ENCODE measurements at places on chromosomes 2 and 18. TPM values are rescaled to one million over a fixed set of nuclear protein-coding genes. Genes with fewer than 3 reads are reported as not detected.

DNA sequence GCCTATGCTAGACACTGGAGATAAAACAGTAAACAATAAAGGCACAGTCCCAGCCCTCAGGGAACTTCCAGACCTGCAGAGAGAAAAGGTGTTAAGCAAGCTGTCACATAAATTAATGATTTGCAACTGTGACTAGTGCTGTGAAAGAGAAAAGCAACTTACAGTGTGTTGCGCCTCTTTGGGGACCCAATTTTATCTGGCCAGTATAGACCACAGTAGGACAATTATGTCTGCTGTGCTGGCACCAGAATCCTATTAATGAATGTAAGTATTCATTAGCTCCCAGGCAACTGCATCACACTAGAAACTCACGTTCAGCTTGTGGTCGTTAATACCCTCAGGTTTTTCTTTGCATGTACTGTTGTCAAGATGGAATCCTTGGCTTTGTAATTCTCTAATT lies 55.3 kb upstream of the CHST9 start:
- no peaks in the 10 kb centered on the region for H3K4me1 ChIP-seq
- H3K27me3 ChIP-seq = no peaks in the 10 kb centered on the region
- H3K4me3 ChIP-seq = no peak overlapping the region
- H3K27ac ChIP-seq = no peak overlapping the region
- no peaks in the 10 kb centered on the region for H3K36me3 ChIP-seq
- no peak for DNase-seq

DNA sequence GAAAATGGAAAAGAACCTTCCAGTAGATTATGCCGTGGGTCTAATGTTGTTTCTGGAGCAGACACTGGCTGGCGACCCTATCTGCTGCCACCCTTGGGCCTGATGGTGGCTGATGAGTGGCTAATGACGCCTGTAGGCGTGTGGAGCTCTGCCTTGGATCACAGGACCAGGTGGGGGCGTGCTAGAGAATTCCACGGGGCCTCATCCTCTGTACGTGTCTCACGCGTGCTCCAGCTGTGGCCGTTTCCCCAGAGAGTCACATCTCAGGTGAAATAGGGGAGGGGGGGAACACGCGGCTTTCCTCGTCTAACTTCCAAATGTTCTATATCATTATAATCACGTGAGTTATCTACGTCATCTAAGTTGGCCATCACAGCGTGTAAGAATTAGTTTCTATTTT lies 160.9 kb upstream of the SMIM21 start:
- no peaks in the 10 kb centered on the region for H3K27me3 ChIP-seq
- no peak overlapping the region for H3K4me3 ChIP-seq
- H3K4me1 ChIP-seq = no peaks in the 10 kb centered on the region
- no peaks in the 10 kb centered on the region for H3K36me3 ChIP-seq

- no peak for DNase-seq
- H3K4me1 ChIP-seq = no peaks in the 10 kb centered on the region
- H3K27ac ChIP-seq = no peak overlapping the region
- H3K36me3 ChIP-seq = no peaks in the 10 kb centered on the region
- no peak overlapping the region for H3K4me3 ChIP-seq
Measured at GRCh38 chr2:40098786-40099470, 319.9 kb upstream of the THUMPD2 start.

GRCh38 chr2:3766824-3767223 lies 63.4 kb downstream of the DCDC2C start:
- H3K27ac ChIP-seq = no peak overlapping the region
- no peaks in the 10 kb centered on the region for H3K36me3 ChIP-seq
- H3K4me1 ChIP-seq = no peaks in the 10 kb centered on the region
- no peak for DNase-seq
- no peak overlapping the region for H3K4me3 ChIP-seq

GRCh38 chr2:219111375-219112061 lies 49.1 kb downstream of the NHEJ1 start:
- H3K4me3 ChIP-seq = no peak overlapping the region
- DNase-seq = no peak
- H3K36me3 ChIP-seq = no peaks in the 10 kb centered on the region
- H3K27me3 ChIP-seq = no peaks in the 10 kb centered on the region

DNA sequence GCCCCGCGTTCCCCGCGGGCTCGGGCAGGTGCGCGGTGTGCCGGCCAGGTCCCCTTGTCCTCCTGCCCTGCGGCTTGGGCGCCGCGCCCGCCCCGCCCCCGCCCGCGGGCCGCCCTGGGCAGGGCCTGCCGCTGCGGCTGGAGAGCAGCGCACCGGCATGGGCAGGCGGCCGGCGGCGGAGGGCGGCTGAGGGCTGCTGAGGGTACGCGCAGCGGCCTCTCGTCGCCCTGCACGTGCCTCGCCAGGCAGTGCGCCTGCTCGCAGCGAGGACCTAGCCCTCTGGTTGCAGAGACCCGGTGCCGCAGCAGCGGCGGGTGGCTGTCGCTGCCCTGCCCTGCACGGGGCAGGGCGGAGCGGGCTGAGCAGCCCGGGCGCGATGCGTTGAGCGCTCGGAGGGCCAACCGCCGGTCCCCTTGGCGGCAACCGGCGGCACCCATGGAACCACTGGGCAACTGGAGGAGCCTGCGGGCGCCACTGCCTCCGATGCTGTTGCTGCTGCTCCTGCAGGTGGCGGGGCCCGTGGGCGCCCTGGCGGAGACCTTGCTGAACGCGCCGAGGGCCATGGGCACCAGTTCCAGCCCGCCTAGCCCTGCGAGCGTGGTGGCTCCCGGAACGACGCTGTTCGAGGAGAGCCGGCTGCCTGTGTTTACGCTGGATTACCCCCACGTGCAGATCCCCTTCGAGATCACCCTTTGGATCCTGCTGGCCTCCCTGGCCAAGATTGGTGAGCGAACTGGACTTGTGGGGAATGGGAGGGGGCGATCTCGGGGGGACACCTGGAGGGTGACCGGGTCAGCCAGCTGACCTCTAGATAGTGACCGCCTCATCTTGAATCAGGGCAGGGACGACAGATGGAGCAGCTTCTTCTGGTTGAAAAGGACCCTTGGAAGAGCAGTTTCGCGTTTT lies at the start of gene SLC9A2:
SLC9A2 (plus strand) TSS at position 140 of the 906 bp plus-strand sequence; CDS start at position 436, 296 bp downstream.
- DNase-seq = no peak
- H3K4me1 ChIP-seq = no peaks in the 10 kb centered on the region
- H3K4me3 ChIP-seq = peak within 1 kb of the TSS; percentile 39

DNA sequence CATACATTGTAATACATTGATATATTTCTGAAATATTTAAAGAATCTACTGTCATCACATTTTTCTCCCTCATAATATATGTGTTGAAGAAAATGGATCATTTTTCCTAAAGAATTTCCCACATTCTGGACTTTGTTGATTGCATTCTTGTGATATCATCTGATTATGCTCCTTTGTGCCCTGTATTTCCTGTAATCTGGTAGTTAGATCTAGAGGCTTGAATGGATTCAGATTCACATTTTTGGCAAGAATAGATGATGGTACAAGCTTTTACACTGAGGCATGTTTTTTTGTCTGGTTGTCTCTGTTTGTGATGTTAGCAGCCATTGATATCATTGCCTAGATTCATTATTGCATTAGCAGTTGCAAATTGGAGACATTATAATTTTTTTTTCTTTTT lies 13.4 kb downstream of the UBXN2A start:
- no peaks in the 10 kb centered on the region for H3K27me3 ChIP-seq
- H3K4me1 ChIP-seq = no peaks in the 10 kb centered on the region
- no peak overlapping the region for H3K27ac ChIP-seq
- no peak overlapping the region for H3K4me3 ChIP-seq

DNA sequence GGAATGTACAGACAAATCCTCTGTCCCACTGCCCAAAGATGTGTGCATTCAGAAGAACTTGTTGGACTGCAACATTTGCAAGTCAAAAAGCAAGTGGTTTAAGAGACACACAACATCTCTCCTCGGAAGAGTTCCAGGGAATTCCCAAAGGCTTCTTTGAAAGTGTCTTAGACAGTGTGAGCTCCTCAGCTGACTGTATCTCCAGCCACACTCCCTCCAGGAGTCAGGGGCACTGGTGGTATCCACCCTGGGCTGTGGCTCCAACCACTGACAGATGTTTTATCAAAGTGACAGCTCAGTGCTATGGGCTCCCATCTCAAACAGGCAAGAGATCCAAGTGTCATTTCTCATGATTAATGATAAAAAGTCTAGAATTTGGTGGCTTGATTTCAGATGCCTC lies 48.5 kb downstream of the ALK start:
- H3K36me3 ChIP-seq = no peaks in the 10 kb centered on the region
- H3K27ac ChIP-seq = no peak overlapping the region
- no peak for DNase-seq
- no peaks in the 10 kb centered on the region for H3K27me3 ChIP-seq
- H3K4me1 ChIP-seq = no peaks in the 10 kb centered on the region

DNA sequence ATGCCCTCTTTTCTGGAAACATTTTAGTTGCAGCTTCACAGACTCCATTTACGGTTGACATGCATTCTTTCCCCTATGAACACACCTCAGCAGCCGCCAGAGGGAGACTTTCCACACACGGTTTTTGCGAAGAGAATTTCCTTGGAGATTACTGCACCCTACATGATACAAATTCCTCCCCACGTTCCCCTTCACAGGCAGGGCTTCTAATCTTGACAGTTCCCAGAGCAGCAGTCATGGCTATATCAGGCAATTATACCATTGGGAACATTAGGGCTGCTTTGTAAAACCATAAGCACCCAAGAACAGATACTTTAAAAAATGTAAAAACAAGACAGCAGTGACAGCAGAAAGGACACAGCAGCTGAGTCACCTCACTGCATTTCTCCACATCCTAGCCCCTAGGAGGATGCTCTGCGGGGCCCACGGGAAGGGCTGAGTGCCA lies 253.8 kb downstream of the TGIF1 start:
- peak; percentile 50 for DNase-seq
- no peaks in the 10 kb centered on the region for H3K36me3 ChIP-seq
- no peaks in the 10 kb centered on the region for H3K27me3 ChIP-seq
- H3K4me1 ChIP-seq = no peaks in the 10 kb centered on the region
- no peak overlapping the region for H3K27ac ChIP-seq
- no peak overlapping the region for H3K4me3 ChIP-seq

DNA sequence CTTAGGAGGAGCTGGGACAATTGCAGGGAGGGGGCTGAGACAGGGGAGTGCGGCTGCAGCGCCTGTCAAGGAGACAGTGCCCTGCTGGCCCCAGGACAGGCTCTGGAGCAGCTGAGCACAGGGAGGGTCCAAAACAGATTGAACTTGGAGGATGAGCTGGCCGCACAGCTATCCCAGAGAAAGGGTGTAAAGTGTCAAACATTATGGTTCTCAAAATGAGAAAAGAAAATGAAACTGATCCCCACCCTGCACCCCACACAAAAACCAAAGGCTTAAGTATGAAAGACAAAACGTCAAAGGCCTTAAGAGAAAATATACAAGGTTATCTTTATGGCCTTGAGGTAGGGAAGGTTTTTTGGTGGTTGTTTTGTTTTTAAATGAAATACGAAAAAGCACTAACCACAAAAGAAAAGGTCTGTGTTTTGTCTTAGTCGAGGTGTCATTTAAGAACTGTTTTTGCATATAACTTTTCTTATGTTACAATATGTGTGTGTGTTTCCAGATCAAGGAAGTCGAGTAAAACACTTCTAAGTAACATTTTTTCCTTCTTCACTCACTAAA lies 111.8 kb downstream of the HDAC4 start:
- no peaks in the 10 kb centered on the region for H3K4me1 ChIP-seq
- no peak overlapping the region for H3K4me3 ChIP-seq
- H3K36me3 ChIP-seq = no peaks in the 10 kb centered on the region
- DNase-seq = no peak
- H3K27me3 ChIP-seq = no peaks in the 10 kb centered on the region

- no peaks in the 10 kb centered on the region for H3K4me1 ChIP-seq
- no peaks in the 10 kb centered on the region for H3K27me3 ChIP-seq
- no peak overlapping the region for H3K4me3 ChIP-seq
- no peaks in the 10 kb centered on the region for H3K36me3 ChIP-seq
Measured at GRCh38 chr2:234703258-234703657, 206.4 kb upstream of the ARL4C start.

DNA sequence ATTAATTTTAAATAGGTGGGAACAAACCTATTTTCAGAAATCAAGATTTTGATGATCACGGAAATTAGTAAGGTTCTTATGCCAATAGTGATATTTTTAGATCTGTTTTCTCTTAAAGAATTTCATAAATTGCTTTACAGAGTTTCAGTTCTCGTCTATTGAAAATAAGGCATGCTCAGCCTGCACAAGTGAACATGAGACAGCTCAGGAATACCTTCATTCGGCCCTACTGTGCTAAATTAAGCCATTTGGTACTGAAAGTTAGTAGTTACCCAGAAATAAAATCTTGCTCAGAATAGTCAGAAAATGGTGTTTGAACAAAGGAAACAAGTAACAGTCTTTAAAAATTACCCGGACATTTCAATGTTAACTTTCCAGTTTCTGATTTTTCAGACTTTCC lies 60.4 kb downstream of the DLGAP1 start:
- H3K4me3 ChIP-seq = no peak overlapping the region
- no peak overlapping the region for H3K27ac ChIP-seq
- H3K4me1 ChIP-seq = no peaks in the 10 kb centered on the region
- H3K27me3 ChIP-seq = no peaks in the 10 kb centered on the region

DNA sequence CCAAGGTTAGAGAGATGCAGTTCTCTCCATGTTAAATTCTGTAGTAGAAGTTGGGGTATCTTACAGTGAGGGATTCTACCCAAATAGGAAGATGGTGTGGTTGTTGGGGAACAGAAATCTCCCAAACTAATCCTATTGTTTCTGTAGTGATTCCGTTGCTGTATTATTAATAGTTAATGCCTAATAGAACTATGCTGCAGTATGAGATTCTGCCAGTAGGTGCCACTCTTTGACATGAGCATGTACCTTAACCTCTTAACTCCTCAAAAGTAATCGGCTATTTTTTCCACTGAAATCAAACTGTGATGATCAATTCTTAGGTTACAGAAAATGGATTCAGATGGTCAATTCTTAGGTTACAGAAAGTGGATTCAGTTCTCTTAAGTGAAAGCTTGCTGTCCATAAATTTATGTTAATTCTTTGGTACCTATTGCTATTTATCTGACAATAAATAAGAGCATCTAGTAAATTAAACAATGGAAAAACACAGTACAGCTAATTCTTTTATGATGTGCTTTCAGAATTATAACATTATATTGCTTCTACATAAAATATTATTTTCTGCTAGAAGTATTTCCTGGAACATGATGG lies 97.9 kb upstream of the DLX2 start:
- no peak for DNase-seq
- no peak overlapping the region for H3K4me3 ChIP-seq
- no peaks in the 10 kb centered on the region for H3K4me1 ChIP-seq
- H3K36me3 ChIP-seq = no peaks in the 10 kb centered on the region

GRCh38 chr2:221451862-221452788 lies 120.0 kb downstream of the EPHA4 start:
- no peaks in the 10 kb centered on the region for H3K27me3 ChIP-seq
- no peak overlapping the region for H3K27ac ChIP-seq
- H3K4me1 ChIP-seq = no peaks in the 10 kb centered on the region
- no peak for DNase-seq
- no peak overlapping the region for H3K4me3 ChIP-seq

G6PC2 gene
- not detected for total RNA-seq

CYP26B1 gene
- total RNA-seq = 41.6 TPM

DSC3 gene
- total RNA-seq = 54.3 TPM

TM4SF20 gene
- total RNA-seq = not detected

SANBR gene
- total RNA-seq = 9.2 TPM

NABP1 gene
- 44.9 TPM for total RNA-seq

PCARE gene
- total RNA-seq = not detected

All from breast epithelium (tissue), 4 donors.